NCI-H69 (cell line): ENCODE measurements at places on chromosomes 2 and 18.
A peak's percentile ranks its signal among the peaks of the same experiment; 100 is the strongest.

GRCh38 chr2:101173707-101174295, 22.6 kb upstream of the TBC1D8 start:
- DNase-seq, result no peak

DNA sequence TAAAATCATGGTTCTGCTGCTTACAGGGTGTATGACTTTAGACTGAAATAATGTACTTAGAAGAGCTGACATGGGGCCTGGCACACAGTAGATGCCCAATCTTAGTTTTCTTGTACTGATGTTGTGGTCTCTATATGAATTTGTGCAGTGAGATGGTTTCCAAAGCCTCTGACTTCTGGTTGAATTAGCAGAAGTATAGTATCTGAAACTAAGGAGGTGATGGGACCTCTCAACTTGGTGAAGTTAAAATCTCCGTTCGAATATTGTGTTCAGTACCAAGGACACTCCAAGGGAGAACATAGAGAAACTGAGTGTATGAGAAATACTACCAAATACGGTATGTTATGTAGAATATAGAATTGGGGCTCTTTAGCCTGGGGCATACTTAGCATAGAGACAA, 120.9 kb downstream of the ANTXR1 start:
- no peak for DNase-seq

DNA sequence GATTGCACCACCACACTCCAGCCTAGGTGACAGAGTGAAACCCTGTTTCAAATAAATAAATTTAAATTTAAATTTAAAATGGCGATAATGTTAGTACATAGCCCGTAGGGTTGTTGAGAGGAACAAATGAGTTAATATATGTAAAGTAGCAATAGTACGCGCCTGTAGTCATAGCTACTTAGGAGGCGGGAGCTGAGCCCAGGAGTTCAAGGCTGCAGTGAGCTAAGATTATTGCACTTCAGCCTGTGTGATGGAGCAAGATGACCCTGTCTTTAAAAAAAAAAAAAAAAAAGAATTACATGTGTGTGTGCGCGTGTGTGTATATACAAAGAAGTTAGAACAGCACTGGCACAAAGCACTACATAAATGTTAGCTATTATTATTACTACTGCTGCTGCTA, 117.4 kb upstream of the ARL5A start:
- no peak for DNase-seq

DNA sequence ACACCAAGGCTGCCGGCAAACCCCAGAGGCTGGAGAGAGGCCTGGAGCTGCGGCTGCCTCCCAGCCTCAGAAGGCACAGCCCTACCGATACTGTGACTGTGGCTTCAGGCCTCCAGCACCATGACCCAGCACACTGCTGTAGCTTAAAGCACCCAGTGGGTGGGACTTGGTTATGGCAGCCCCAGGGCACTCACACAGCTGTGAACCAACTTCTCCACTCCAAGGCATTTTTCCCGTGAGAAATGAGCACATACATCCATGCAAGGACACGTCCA, 199.5 kb downstream of the NDUFA10 start:
- no peak for DNase-seq

DNA sequence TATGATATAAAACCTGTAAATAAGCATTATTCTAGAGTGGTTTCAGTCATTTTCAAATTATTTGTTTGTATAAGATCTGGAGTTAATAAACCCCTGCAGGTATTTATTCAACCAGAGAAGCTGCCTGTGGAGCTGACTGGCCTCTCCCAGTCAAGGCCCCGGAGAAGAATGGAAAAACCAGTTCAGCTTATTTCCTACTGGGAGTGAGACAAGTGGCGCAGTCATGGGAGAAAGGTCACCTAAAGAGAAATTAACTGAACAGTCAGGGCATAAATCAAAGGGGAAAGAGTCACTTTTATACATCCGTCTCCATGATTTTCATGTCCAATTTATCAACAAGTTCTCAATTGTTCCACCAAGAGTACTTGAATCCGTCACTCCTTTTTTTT, 240.9 kb downstream of the RNF152 start:
- peak; percentile 86 for DNase-seq

- DNase-seq, result no peak
Observed at GRCh38 chr2:217283460-217283859, 423.6 kb upstream of the TNP1 start.

- no peak for DNase-seq
Observed at GRCh38 chr2:3368261-3368722, 9.3 kb downstream of the EIPR1 start.

GRCh38 chr2:1477196-1478040, 64.2 kb downstream of the TPO start:
- no peak for DNase-seq

DNA sequence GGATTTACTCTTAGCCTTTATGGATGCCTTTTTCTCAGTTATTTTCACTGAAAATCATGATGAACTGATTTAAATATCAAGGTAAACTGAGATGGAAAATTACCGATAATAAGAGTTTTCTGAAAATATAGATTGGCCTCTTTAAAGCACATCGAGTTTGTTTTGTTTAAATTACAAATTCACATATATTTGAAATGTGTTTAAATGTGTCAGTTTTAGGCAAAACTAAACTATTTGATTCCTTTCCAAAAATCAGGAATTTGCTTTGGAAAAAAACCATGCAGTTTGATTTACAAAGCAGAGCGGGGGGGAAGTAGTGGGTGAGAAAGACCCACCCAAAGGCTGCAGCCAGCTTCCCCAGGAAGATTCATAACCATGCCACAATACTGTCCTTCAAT, 52.0 kb upstream of the EML4 start:
- DNase-seq, result no peak

- no peak for DNase-seq
Observed at GRCh38 chr18:11969904-11970835, 11.1 kb upstream of the IMPA2 start.

DNA sequence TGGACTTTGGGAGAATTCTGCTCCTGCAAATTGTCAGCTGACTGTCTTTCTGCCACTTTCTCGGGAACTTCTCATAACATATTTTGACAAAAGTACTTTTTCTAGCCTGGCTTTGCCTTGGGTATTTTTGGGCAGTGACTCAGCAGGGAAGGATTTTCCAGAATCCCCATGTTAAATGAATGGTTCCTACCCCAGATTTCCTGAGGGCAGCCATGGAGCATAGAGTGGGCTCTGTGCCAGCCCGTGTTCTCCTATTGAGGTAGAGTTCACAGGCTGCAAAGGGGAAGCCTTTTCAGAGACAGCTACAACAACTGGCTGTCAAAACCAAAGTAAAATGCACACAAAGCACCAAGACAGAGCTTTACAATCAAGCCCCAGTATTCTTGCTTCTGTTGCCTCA, 59.8 kb downstream of the BMP10 start:
- peak; percentile 27 for DNase-seq

- no peak for DNase-seq
Observed at GRCh38 chr2:210528716-210529115, 27.7 kb upstream of the CPS1 start.

GRCh38 chr2:229445019-229445418, 173.9 kb upstream of the PID1 start:
- DNase-seq, result no peak

DNA sequence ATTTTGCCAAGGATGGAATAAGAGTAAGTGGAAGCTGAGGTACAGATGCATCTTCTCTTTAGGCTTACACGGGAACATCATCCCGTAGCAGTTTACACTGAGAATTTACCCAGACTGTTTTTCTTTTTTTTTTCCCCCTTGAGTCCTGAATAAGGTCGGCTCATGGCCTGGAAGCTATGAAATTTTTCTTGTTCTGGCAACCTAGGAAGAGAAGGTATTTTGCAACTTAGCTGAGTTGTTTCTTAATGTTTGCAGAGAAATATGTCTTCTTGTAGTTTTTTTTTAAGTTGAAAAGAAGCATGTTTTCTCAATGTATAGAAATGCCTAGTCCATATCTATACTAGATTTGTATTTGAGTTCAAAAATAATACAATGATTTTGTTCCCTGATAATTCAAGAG, 712.5 kb downstream of the TDRD15 start:
- no peak for DNase-seq

- DNase-seq, result peak; percentile 44
Observed at GRCh38 chr2:176284461-176285049, 15.3 kb downstream of the MTX2 start.

GRCh38 chr2:238431-238830, 25.4 kb downstream of the SH3YL1 start:
- DNase-seq, result no peak
